Ovary (tissue), 10 donors: ENCODE measurements at places on chromosomes 16 and 17. TPM values are rescaled to one million over a fixed set of nuclear protein-coding genes. Genes with fewer than 3 reads are reported as not detected.

DNA sequence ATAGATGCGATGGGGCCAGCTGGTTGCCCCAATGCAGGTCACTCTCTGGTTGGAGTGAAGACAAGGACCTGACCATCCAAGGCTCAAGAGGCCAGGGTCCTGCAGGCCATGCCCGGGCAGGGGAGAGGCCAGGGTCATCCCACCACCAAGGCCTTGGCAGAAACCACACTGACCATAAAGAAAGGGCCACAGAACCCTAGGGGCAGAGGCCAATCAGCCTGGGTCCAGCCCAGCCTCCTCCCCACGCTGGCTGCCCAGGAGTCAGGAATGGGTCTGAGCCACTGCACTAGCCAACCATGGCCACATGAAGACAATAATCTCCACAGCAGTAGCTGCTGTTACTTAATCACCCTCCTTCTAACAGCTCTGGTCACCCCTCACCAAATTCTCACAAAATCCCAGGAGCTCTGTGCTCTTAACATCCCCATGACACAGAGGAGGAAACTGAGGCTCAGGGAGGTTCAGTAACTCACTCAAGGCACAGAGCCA lies 10.2 kb upstream of the BCAR1 start:
- DNase-seq = no peak

DNA sequence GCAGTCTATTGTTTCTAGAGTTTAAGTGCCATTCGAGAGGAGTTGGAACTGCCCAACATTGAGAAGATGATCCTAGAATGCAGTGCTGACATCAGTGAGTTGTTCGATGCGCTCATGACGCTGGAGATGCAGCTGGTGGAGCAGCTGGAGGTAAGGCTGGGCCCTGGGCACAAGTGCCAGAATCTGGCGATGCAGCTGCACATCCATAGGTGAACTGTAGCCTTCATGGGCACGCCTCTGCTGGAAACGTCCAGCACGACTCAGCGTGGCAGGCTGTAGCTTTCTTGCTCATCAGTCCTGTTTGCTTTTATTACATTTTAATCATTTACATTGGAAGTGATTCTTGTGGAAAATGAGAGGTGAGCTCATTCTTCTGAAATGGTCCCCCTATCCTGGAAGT lies 31.7 kb downstream of the DRC3 start:
- no peak for DNase-seq

DNA sequence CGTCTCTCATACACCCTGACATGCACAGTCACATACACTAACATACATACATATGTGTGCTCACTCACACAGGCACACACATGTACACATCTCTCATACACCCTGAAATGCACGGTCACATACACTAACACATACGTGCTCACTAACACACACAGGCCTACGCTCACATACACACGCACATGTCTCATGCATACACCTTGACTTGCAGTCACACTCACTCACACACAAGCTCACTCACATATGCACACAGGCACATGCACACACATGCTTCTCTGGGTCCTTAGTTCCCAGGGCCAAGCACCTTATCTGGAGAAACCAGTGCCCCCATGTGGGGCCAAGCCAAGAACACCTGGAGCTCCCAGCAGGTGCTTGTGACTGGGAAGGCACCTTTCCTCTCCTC lies 240.3 kb downstream of the RBFOX3 start:
- DNase-seq = no peak

- no peak for DNase-seq
Observed at GRCh38 chr17:30454635-30455034, 22.6 kb upstream of the GOSR1 start.

GRCh38 chr16:59632276-59632855 lies 898.2 kb upstream of the GOT2 start:
- DNase-seq = no peak

GRCh38 chr17:48483471-48484131 lies 47.2 kb downstream of the HOXB1 start:
- DNase-seq = no peak

DNA sequence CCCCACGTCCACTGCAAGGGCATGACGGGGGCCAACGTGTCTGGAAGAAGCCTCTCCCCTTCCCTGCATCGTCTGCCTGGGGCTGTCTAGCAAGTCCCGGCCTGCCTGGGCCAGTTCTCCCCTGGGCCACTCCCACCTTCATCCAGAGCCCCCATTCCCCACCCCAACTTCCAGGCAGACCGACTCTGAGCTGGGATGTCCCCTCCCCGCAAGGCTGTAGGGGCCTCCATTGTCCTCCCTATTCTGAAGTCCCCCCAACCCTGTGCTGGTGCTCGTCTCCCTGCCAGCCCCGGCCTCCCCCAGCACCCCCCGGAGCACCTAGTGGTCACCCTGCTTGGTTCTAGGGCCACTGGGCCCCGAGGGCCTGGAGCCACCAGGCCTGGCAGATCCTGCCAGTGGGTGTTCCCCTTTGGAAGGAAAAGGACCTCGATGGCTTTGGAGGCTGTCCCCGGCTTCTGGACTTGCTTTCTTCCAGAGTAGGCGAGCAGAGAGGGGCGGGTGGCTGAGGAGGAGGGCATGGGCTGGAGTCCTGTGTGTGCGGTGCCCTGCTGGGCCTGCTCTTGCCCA lies 4.8 kb downstream of the GLIS2 start:
- peak; percentile 36 for DNase-seq

DNA sequence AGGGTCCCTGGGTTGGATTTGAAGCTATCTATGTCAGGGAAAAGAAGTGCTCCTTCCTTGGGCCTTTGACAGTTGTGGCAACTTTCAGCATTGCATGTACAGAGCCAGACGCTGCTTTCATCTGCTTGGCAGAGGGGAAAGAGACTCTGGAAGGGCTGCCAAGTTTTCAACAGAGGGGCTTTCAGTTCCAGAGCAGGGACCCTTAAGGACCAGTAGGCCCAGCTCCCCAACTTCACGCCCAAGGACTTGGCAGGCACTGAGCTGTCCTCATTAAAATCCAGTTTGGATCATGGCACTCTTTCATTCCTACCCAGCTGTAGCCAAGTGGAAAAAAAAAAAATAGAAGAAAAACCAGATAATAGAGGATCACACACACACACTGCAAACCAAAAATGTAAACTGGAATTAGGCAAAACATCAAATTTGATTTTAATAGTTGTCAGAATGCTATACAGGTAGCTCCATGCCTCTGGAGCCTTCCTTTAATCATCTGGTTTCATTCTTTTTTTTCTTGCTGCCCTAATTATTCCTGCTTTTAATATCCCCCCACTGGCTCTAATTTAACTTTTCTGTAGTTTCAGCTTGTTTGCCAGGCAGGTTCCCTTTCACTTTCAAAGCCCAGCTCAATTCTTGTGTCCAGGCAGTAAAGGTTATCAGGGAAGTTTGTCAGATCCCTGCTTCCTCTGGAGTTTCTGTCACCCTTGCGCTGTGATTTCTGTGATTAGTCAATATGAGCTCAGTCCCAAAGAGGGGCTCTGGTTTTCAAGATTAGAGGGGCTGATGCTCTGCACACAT lies 702.6 kb upstream of the CDH8 start:
- DNase-seq = no peak

DNA sequence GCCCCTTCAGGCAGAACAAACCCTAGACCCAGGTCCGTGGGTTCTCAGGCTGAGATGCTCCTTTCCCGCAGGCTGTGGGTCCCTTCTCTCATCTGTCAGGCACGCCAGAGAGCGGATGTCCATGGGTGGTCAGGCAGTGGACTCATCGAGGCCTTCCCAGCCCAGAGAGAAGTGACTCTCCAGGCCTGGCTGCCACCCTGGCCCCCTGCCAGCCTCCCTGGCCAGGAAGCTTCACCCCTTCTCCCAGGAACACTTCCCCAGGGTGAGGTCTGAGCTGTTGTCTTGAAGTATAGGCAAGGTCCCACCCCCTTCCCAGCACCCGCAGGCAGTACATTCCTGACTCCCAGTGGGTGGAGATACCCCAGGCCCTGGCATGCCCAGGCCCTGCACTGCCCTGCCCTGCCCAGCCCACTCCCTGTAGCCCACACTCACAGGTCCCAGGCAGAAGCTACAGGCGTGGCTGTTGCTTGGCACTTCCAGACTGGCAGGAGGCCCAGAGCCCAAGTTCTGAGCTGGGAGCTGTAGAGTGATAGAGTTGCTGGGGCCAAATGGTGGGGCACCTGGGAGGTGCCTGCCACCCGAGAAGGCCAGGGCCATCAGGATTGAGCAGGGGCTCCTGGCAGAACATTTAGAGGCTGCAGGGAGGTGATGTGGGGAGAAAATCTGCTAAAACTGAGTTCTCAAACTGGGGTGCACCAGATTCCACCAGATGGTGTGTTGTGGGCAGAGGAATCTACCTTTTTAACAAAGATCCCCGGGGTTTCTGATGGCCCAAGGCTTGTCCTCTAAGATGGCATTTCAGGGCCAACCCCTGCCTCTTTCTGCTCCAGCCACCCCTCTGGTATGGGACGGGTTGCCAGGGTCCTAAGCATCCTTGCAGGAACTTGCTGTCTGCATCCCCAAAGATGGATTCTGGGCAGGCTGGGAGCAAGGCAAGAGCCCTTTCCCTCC lies 6.7 kb downstream of the ITGA3 start:
- peak; percentile 40 for DNase-seq

- DNase-seq = no peak
Observed at GRCh38 chr16:14627078-14627477, 3.0 kb downstream of the PARN start.

- DNase-seq = peak; percentile 45
Observed at GRCh38 chr16:66728117-66728787, 23.2 kb downstream of the DYNC1LI2 start.

GRCh38 chr17:1720856-1721386 lies 3.6 kb upstream of the WDR81 start:
- peak; percentile 79 for DNase-seq

- DNase-seq = no peak
Observed at GRCh38 chr16:26344976-26345375, 653.2 kb downstream of the HS3ST4 start.

GRCh38 chr16:89112377-89113151 lies 18.9 kb downstream of the ACSF3 start:
- DNase-seq = no peak

- no peak for DNase-seq
Observed at GRCh38 chr17:8665684-8666083, 35.2 kb upstream of the MYH10 start.

- no peak for DNase-seq
Observed at GRCh38 chr17:74759243-74759801, 10.9 kb downstream of the NHERF1 start.

GRCh38 chr17:80869481-80870145 lies 122.0 kb upstream of the CHMP6 start:
- no peak for DNase-seq

Gene NETO2
- polyA plus RNA-seq = 2.2 TPM

Gene MAPT
- 0.40 TPM for polyA plus RNA-seq

Gene SLC52A1
- not detected for polyA plus RNA-seq

Gene ATP6V0C
- 82.6 TPM for polyA plus RNA-seq

Gene EFCAB5
- polyA plus RNA-seq = 0.05 TPM

Gene HEATR9
- not detected for polyA plus RNA-seq

Gene CHD9NB
- polyA plus RNA-seq = 0.15 TPM

Gene KRT27
- polyA plus RNA-seq = not detected

Gene KRT222
- 0.10 TPM for polyA plus RNA-seq

Gene HYDIN
- polyA plus RNA-seq = 0.95 TPM
